Endothelial cell of umbilical vein (primary cell): ENCODE measurements at places on chromosomes 1 and 21. TPM values are rescaled to one million over a fixed set of nuclear protein-coding genes. Genes with fewer than 3 reads are reported as not detected.

- DNase-seq, result no peak
These were observed 6.8 kb downstream of the FRRS1 start for GRCh38 chr1:99759518-99760160.

Gene IL20
- not detected in 2 replicates for total RNA-seq

- DNase-seq, result no peak
These were observed 552.3 kb downstream of the NUF2 start for GRCh38 chr1:163874070-163874469.

Gene SLC9C2
- 0.15 TPM in 1 of 2 replicates, not detected in the other for total RNA-seq

DNA sequence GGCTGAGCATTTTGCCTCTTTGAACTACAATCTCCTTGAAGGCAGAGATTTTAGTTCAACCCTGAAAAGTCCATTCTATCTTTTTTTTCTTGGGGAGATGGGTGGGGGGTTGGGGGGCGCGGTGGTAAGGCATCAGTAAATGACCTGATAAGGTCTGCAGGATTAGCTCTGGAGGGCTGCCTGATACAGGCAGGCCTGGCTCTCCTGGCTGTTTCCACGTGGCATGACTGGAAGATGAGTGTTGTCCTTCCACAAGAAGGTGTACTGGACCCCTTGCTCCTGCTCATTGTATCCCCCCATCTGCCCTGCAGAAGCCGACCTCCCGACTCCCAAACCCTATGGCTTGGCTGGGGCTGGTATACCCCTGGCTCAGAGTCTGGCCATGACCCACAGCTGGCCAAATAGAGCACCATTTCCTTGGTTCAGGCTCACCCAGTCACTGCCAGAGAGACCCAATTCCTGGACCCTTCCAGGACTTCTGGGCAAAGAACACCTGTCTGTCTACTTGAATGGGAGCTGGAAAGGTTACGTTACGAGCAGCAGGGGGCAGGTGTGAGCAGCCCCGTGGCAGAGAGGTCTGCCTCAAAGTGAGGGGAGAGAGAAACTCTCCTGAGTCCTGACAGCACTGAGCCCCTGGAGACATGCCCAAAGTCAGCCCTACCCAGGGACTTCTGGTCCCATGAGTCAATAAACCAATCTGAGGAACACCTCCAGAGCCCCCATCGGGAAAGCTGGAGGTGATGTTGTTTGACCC, 17.0 kb downstream of the DHRS3 start:
- peak; percentile 56 for DNase-seq

- no peak for DNase-seq
These were observed 212.5 kb downstream of the FGGY start for GRCh38 chr1:59509341-59509875.

Gene MARK1
- 5.5 and 6.0 TPM in 2 replicates for total RNA-seq

GRCh38 chr1:212721388-212722247, 22.0 kb upstream of the BATF3 start:
- DNase-seq, result peak; percentile 25

DNA sequence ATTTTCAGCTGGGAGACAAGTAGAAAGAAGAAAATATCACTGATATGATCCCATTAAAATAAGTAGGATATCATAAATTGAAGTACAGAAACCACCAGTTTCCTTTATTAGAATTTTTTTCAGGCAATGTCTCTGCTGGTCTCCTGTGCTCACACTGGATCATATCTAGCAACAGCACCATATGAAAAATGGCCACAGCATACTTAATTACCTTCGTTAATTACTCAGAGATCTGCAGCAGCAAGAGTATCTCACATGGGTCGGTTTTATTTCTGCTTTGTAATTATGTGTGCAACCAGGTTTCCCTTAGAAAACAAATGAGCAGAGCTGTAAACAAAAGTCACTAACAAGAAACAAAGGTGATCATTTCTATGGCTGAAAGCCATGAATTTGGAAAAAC, 287.9 kb downstream of the LRRIQ3 start:
- no peak for DNase-seq

- no peak for DNase-seq
These were observed 32.9 kb downstream of the GPA33 start for GRCh38 chr1:167057241-167057688.

Gene FABP3
- 0.84 and 1.8 TPM in 2 replicates for total RNA-seq
